Body of pancreas (tissue), 4 donors: ENCODE measurements at places on chromosomes 16 and 17. TPM values are rescaled to one million over a fixed set of nuclear protein-coding genes. Genes with fewer than 3 reads are reported as not detected.

GRCh38 chr17:8141045-8141444 is 11.2 kb downstream of the PER1 start:
- peaks cover 21% of the 10 kb centered on the region for H3K4me1 ChIP-seq
- H3K36me3 ChIP-seq: peaks cover 51% of the 10 kb centered on the region
- DNase-seq: no peak
- H3K27me3 ChIP-seq: no peaks in the 10 kb centered on the region
- no peak overlapping the region for H3K27ac ChIP-seq

- no peaks in the 10 kb centered on the region for H3K27me3 ChIP-seq
- H3K27ac ChIP-seq: no peak overlapping the region
- H3K4me3 ChIP-seq: no peak overlapping the region
- H3K36me3 ChIP-seq: no peaks in the 10 kb centered on the region
- peaks cover 12% of the 10 kb centered on the region for H3K4me1 ChIP-seq
These were observed 49.0 kb upstream of the HAS3 start for GRCh38 chr16:69056421-69056820.

The FBXO39 gene
- not detected for total RNA-seq

The OR4D1 gene
- total RNA-seq: not detected
